Fibroblast of lung (primary cell): ENCODE measurements at places on chromosomes 3 and 15.

DNA sequence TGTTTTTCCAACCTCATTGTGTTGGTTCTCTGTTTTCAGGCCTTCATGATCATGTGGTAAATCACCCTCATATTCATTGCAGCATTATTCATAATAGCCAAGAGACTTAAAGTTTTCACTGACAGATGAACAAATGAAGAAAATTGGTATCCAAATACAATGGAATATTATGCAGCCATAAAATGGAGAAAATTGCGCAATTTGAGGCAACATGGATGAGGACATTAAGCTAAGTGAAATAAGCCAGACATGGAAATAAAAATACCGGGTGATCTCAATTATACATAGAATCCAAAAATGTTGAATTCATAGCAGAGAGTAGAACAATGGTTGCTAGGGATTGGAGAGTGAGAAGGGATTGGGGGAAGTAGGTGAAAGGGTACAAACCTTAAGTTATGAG, 491.9 kb upstream of the KCNMB2 start:
- no peak for DNase-seq

GRCh38 chr3:190747571-190747970, 114.9 kb downstream of the GMNC start:
- DNase-seq: peak; percentile 10

- no peak for DNase-seq
Observed at GRCh38 chr15:87633525-87633924, 623.0 kb downstream of the NTRK3 start.

- no peak for DNase-seq
Observed at GRCh38 chr3:87233805-87234204, 6.7 kb downstream of the CHMP2B start.

- DNase-seq: no peak
Observed at GRCh38 chr3:40690749-40691451, 166.1 kb downstream of the ZNF621 start.

DNA sequence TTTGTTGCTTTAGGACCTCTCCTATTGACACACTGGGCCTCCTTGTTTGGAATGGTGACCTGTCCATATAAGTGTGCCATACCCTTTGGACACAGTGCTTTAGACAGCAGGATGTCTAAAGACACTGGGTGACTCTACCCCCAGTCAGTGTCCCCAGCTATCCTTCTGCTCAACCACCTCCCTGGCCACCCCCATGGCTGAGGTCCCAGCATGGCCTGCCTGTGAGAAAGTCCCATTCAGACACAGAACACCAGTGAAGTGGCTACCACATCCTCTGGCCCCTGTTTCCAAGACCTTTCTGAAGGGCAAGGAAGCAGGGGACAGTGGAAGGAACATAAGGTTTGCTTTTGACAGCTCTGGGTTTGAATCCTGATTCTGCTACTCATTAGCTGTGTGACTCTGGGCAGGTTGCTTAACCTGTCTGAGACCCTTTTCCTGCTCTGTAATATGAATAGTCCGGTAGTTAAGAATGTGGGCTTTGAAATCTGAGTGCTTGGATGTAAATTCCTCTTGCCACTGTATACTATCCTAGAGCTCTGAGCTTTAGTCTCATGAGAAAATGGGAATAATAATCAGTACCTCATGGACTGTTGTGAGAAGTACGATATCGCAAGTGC, 6.3 kb upstream of the AP3S2 start:
- DNase-seq: no peak

DNA sequence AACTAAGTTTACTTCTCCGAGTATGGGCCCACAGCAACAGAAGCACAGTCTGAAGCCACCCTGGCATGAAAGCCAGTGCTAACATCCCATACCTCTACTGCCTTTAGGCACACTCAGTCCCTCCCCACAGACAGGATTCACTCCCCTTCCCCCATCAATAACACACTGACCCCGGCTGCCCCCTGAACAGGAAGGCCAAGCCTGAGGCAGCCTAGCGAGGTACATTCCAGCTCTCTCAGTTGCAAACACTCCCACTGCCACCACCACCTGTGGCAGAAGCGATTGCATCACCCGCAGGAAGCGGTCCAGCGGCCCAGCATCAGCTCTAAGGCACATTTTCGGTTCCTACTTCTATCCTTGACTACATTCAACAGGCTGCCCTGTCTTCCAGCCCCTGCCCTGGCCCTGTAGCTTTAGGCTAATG, 7.0 kb upstream of the BMF start:
- DNase-seq: no peak

DNA sequence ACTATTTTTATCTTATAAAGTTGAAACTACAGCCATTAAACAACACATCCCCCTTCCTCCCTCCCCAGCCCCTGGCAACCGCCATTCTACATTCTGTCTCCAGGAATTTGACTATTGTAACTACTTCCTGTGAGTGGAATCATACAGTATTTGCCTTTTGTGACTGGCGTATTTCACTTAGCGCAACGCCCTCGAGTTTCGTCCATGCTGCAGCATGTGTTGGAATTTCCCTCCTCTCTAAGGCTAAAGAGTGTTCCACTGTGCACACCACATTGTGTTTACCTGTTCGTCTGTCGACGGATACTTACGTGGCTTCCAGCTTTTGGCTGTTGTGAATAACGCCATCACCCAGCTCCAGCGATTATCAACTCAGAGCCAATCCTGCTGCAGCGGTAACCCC, 52.0 kb upstream of the DLG1 start:
- no peak for DNase-seq

DNA sequence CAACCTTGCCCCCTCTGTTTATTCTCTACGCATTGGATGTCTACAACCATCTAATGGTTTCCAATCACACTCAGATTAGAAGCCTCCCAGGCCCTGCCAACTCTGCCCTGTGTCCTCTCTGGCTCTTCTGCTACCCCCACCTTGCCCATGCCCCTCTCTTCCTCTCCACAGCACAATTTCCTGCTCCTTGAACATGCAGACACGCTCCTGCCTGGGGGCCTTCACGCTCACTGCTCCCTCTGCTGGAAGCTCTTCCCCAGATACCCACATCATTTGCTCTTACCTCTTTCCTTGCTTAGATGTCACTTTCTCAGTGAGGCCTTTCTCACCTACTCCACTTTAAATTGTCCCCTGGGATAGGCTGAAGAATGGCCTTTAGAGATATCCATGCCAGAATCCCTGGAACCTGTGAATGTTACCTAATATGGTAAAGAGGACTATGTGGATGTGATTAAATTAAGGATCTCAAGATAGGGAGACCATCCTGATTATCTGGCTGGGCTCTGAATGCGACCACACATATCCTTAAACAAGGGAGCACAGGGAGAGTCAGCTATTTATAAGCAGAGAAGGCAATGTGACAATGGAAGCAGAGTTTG, 9.9 kb downstream of the KY start:
- DNase-seq: peak; percentile 34

DNA sequence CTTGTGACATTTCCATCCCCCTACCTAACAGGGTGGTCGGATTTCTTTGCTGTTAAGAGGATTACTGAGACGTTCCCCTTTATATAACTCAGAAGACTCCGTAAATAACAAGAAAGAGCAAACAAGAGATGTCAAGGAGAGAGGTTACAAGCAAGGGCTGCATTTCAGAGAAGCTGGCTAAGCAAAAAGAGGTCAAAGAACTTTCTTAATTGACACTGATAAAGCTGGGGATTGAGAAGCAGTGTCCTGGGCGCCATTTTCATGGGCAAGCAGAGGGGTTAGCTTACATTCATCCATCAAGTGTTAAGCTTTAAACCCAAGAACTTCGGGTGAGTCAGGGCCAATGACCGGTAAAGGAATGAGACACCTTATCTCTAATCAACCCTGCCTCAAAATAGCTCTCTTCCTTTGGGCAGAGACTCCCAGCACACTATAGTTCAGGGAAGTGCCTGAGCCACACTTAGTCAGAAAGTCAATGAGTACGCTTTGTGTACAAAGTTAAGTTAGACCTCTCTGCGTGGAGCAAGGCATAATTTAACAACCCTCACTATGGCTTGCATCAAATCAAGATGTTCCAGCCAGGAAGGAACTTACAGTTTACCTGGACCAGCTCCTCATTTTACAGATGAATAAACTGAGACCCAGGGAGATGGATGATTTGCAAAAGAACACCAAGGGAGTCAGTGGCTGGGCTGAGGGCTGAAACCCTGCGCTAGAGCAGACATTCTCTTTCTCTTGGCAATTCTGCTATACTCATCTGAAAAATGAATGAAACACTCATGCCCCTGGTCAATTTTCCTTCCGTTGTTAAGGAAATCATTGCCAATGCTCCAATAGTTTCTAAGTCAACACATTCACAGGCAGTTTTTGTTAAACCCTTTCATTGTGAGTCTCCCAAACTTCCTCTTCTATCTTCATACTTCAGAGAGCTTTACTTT, 44.6 kb downstream of the CCNL1 start:
- no peak for DNase-seq

GRCh38 chr3:132256989-132257388, 60.2 kb upstream of the ACP3 start:
- DNase-seq: peak; percentile 65

- DNase-seq: peak; percentile 57
Observed at GRCh38 chr3:75906555-75907112, 121.3 kb upstream of the ZNF717 start.

GRCh38 chr3:151969026-151969642, 95.7 kb downstream of the SUCNR1 start:
- DNase-seq: no peak

DNA sequence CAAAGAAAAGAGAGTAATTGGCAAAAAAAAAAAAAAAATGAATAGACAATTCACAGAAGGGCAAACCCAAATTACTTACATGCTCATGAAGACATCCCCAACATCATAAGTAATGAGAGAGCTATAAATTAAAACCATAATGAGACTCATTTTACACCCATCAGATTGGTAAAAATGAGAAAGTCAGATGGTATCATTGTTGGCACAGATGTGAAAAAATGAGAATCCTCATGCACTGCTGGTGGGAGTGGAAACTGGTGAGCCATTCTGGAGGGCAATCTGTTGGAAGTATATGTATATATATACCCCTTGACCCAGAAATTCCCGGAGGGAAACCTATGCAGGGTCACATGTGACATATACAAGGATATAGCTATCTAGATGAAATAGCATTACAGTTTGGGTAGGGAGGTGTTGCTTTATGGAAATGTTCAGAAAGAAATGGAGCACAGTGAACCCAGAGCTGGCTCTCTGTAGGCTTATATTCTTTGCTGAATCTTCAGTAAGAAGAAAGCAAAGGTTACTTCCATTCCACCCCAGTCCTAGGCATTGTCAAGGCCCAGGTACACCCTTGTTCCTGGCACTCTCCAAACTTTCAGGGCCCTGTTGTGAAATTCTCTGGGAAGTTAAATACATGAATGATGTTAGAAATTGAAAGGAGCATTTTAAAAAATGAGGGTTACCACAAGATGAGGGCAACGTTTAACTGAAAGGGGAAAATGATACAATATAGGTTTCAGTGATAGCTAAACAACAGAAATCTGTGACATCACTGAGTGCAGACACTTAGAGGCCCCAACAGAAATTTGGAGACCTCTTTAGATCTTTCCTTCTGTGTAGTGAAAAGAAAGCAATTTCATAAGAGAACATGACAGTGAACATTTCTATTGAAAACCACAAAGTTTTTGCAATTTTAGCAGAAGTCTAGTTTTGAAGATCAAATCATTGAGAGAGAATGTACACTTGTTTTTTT, 132.7 kb upstream of the TPRG1 start:
- DNase-seq: no peak

DNA sequence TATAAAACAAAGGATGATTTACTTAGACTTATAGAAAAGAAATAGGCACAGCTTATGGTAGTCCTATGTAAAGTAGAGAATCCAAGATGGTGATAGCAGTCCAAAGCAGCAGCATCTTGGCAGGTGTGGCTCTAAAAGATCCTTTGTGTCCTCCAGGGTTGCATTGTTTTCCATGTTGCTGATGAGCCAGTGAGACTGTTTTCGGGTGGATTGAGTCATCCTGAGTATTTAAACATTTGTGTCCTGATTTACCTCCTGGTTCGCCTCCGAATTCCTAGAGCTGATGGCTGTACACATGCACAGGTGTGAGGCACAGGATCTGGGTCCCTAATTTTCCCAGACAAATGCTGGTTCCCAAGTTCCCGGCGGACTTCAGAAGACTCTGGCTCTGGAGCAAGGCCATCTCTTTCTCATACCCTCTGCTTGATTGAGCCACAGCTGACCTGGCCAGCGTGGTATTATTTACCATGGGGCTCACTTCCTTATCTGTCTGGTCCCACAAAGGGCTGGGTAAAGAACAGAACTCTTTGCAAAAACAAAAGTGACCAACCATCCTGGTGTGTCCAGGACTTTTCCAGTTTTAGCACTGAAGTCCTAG, 51.0 kb downstream of the ARNT2 start:
- DNase-seq: peak; percentile 34

- DNase-seq: no peak
Observed at GRCh38 chr3:101925564-101925963, 76.2 kb downstream of the NFKBIZ start.

GRCh38 chr3:183844606-183845005, 19.2 kb upstream of the MAP6D1 start:
- peak; percentile 85 for DNase-seq

GRCh38 chr3:115469649-115470048, 153.7 kb upstream of the GAP43 start:
- DNase-seq: no peak

DNA sequence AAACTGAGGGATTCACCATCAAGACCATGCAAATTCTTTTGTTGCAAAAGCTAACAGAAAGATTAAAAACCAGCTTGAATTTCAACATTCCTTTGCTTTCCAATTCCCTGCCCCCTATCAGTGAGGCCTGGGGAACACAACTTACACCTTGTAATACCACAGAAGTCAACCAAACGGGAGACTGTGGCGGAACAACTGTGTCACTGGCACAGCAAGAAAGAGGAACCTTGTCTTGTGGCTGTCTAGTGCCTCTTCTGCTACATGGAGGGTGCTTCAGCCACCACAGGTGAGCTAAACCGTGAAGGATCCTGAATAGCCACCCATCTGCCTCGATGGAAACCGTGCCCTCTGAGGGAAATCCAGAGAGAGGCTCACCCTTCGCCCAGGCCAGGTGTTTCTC, 11.4 kb downstream of the CCDC12 start:
- no peak for DNase-seq

GRCh38 chr15:25089577-25089976, 134.8 kb downstream of the SNRPN start:
- no peak for DNase-seq

- DNase-seq: no peak
Observed at GRCh38 chr3:16239086-16239770, 25.5 kb downstream of the DPH3 start.

- DNase-seq: no peak
Observed at GRCh38 chr15:85496151-85496550, 115.7 kb downstream of the AKAP13 start.
